ENCODE measurements at places on chromosomes 5 and 9.

- no peak for DNase-seq
Observed at GRCh38 chr5:139004374-139005307, 129.5 kb upstream of the LRRTM2 start.

DNA sequence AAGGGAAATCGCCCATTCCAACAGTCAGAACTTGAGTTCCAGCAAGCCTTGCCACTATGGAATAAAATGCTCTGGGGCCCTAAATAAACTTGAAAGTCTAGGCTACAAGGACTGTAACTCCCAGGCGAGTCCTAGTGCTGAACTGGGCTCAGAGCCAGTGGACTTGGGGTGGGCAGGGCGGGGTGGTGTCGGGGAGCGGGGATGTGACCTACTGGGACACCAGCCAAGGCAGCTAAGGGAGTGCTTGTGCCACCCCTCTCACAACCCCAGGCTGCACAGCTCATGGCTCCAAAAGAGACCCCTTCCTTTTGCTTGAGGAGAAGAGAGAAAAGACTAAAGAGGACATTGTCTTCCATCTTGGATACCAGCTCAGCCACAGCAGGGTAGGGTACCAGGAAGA is 61.5 kb downstream of the MEIKIN start:
- no peak for DNase-seq

DNA sequence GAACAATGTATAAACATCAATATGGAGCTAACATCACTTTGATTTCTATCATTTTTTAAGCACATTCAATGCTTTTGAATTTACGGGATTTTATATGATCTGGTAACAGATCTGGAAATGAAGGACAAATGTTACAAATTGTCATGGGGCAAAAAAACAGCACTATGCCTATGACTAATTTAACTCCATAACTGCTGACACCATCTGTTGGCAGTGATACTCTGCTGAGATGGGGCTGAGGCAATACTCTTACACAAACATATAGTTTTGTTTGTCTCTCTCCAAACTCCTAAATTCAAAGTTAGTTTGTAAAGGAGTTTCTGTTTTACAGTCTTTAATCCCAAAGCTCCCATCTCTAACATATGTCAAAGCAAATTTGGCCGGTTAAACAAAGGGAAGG is 132.5 kb upstream of the FER start:
- DNase-seq = no peak

DNA sequence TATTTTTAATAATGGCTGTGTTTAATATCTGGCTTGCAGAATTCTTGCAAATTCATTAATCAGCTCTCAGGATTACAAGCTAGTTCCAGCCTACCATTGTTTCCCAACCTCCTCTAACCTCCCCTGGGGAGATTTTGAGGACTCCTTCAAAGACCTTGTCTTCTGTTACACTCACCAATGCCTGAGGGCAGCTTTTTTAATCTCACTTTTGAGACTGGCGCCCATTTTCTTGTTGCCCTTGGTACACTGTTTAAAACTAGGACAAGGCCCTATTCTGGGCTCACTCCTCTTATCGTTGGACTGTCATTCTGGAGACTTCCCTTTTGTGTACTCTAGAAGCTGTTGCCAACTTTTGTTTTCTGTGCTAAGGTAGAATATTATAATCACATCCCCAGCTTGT is 13.6 kb upstream of the EQTN start:
- no peak for DNase-seq

GRCh38 chr5:107794741-107795140 is 124.0 kb upstream of the EFNA5 start:
- DNase-seq = no peak

DNA sequence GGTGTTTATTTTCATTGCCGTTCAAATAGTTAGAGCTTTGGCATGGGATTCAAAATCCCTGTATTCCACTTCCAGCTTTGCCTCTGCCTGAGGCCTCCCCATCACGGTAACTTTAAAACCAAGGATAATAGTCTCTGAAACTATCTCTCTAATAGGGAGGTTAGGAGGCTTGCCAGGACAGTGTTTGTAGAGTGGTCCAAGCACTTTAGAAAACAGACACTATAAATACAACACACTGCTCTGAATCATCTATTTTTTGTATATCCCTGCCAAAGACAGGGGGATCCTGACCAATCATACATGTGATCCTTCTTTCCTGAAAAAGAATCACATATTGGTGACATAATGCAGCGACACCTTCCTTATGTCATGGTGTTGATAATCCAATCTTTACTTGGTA is 326.8 kb downstream of the BNC2 start:
- no peak for DNase-seq

GRCh38 chr9:36924071-36924470 is 110.0 kb downstream of the PAX5 start:
- DNase-seq = no peak

DNA sequence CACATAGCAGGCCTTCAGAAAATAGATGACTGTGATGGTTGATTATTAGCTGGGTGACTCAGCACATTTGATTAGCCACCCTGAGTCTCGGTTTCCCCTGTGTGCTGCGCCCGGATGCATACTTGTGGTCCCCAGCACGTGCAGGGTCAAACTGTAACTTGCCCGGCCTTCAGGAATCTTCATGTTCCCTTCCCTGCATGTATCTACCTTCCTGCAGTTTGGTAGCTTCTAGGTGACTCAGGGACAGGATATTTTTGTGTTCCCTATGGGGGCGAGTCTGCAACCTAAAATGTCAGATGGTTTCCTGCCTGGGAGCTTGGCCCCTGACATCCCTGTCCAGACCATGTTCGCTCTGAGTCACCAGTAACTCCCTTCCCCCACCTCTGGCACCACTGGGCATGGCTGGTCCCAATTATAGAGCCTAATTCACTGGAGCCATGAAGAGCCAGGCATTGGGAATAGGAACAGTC is 13.2 kb downstream of the PTGS1 start:
- DNase-seq = no peak

- DNase-seq = no peak
Observed at GRCh38 chr9:93223260-93224180, 39.6 kb downstream of the WNK2 start.

DNA sequence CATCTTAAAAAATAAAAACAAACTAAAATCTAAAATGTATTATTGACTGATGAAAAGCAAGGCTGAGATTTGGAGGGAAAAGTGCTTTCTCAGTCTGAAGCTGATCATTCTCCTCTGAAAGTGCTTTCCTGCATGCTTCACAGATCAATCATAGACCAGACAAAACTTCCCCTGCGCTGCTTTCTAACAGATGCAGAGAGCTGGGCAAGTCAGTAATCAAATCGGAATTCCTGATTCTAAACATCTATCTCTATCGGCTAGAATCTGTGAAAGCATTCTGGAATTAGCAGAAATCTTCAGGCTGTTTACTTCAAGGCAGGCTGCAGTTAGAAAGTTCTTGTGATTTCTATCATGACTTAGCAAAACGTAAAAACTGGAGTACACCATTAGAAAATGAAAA is 15.6 kb upstream of the FAM81B start:
- DNase-seq = no peak

GRCh38 chr9:101671567-101671966 is 66.9 kb downstream of the GRIN3A start:
- DNase-seq = no peak

GRCh38 chr9:21078702-21079101 is 960 bp upstream of the IFNB1 start:
- DNase-seq = no peak

GRCh38 chr5:3333836-3334235 is 261.8 kb upstream of the IRX1 start:
- no peak for DNase-seq

- no peak for DNase-seq
Observed at GRCh38 chr9:120877276-120878034, 467 bp upstream of the PHF19 start.

GRCh38 chr5:79235261-79235633 is 684 bp upstream of the JMY start:
- DNase-seq = no peak

DNA sequence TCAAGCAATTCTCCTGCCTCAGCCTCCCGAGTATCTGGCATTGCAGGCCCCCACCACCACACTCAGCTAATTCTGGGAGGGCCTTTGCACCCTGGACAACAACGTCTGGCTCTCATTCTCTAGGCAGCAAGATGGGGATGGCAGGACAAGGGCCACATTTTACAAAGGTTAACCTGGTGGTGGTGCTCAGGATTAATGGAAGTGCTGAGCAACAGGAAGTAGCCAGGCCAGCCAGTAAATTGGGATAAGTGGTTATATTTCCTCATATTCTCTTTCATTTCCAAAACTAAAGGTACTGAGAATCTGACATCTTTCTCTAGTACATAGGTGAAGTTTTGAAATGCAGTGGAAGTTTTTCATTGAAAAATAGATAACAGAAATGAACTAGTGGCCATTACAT is 24.7 kb upstream of the ASPN start:
- DNase-seq = no peak

GRCh38 chr9:124292696-124293593 is 35.2 kb downstream of the NEK6 start:
- no peak for DNase-seq

DNA sequence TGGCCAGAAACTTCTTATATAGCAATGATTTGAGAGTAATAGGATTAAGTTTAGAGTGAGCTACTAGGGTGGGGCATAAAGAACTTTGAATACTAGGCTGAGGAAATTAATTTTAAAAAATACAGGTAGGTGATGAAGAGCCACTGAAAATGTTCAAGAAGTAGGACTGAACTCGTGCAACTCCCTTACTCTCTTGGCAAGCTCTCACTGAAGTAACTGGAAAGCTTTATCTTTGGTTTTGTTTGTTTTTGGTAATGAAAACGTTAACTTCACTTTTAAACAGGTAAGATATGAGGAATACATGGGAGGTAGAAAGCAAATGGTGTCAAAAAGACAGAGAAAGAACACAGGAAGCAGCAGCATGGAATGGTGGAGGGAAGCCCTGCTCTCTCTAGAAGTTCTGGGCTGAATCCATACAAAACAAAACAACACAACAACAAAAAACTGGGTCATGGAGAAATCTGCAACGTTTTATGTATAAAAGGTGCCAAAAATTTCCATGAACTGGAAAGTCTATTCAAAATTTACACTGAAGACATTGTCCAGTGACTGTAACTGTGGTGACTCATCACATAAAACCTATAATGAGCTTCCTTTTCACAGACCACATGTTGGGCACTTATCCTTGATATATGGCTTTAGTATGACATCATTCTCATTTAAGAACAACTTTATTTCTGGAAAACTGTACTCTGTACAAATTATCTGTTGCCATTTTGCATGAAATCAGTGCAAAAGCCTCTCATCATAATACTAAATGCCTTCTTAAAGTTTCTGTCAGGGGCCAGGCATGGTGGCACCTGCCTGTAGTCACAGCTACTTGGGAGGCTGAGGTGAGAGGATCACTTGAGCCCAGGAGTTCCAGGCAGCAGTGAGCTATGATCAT is 91.2 kb upstream of the CHD1 start:
- no peak for DNase-seq

Data from NCI-H1436 treated with DMSO at 0.1 percent for 48 hours (cell line).